Effector memory CD4-positive, alpha-beta T cell (primary cell): ENCODE measurements at places on chromosomes 13 and 19.

DNA sequence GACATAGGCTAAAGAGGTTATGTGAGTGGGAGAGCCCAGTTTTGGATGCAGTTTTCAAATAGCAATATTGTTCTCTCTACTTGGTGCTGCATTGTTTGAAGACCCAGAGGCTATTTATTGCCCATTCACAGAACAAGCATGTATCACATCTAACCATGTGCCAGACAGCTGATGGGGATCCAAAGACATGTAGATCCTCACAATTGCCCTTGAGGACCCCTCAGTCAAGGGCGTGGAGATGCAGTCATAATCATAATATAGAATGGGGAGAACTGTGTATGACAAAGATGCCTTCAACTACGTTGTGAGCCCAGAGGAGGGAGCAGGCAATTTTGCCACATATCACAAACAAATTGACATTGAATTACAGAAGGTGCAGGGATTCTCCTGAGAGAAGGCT is 70.5 kb downstream of the NHLRC3 start:
- no peak for DNase-seq

DNA sequence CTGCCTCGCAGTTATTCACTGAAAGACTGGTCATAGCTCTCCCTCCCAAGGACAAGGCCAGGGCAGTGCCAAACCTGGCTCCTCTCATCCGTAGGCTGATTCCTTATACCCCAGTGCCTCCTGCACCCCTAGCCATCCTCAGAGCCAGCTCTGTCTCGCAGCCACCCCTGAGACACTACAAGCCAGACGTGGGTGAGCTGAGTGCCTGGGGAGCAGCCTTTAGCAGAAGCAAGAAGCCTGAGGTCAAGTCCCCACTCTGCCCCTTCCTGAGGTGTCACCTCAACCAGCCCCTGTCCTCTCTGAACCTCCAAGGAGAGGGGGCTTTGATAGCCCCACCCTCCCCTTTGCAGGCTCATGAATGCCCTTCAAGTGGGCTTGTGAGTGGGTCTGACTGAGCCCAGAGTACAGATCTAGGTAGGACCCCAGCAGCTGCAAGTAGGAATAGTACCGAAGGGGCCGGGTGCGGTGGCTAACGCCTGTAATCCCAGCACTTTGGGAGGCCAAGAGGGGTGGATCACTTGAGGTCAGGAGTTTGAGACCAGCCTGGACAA is 14.8 kb upstream of the AKAP8L start:
- DNase-seq: no peak

- DNase-seq: no peak
These were observed 16.8 kb downstream of the ABCC4 start for GRCh38 chr13:95284436-95284835.

GRCh38 chr13:79541426-79542049 is 60.6 kb downstream of the NDFIP2 start:
- DNase-seq: no peak

- no peak for DNase-seq
These were observed 1.7 kb downstream of the ANO8 start for GRCh38 chr19:17332677-17333581.

GRCh38 chr19:45355910-45356309 is 14.5 kb downstream of the ERCC2 start:
- no peak for DNase-seq

GRCh38 chr19:13960863-13961784 is 8.8 kb downstream of the DCAF15 start:
- no peak for DNase-seq

DNA sequence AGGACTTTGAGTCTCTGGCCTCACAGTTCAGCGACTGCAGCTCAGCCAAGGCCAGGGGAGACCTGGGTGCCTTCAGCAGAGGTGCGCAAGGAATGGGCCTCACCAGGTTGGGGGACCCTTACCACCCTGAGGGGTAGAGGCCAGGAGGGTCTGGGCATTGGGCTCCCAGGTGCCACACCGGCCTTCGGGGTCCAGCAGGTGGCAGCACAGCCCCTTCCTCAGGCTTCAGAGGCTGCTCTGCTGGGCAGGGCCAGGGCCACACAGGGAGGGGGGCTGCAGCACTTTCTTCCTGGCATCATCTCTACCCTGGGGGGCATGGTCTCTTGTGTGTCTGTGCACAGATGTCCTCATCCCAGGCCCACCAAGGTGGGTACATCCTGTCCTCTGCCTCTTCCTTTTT is 12.9 kb downstream of the PIN1 start:
- no peak for DNase-seq

DNA sequence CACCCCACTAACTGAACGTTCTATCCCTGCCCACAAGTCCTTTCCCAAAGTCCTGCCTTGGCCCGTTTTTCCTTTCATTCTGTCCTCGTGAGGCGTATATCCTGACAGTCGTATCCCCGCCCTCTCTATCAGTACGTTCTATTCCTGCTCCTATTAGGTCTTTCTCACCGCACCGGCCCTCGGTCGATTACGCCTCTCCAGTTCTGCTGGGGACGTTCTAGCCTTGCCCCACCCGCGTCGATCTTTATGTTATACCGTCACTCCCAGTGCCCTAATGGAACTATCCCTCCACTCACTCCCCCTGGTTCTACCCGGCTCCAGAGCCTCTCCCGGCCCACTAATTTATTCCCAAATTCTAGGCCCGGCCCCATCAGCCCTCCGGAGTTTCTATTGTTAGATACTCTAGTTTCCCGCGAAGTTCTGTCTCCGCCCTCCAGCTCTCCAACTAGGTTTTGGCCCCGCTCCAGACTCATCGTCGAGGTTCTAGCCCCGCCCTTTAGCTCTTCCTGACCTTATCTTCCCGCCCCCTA is 2.0 kb downstream of the PLAUR start:
- no peak for DNase-seq
